ENCODE measurements at places on chromosomes 2 and 18.

DNA sequence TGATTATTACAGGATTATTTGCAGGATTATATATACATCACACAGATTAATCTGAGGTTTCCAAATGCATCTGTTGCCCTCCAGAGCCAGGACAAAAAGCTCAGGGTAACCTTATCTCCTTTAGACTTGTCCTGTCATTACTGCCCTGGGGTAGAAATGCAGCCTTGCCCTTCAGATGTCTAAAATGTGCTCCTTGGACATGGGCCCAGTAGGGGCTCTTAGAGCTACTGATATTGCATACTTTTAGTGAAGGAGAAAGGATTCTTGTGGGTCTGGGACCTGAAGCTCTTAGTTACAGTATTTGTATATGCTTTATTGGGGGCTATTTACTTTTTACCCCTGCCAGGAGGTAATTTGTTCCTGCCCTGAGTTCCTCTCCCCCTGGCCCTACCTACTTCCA, 56.1 kb downstream of the PRKRA start:
- no peak for DNase-seq

DNA sequence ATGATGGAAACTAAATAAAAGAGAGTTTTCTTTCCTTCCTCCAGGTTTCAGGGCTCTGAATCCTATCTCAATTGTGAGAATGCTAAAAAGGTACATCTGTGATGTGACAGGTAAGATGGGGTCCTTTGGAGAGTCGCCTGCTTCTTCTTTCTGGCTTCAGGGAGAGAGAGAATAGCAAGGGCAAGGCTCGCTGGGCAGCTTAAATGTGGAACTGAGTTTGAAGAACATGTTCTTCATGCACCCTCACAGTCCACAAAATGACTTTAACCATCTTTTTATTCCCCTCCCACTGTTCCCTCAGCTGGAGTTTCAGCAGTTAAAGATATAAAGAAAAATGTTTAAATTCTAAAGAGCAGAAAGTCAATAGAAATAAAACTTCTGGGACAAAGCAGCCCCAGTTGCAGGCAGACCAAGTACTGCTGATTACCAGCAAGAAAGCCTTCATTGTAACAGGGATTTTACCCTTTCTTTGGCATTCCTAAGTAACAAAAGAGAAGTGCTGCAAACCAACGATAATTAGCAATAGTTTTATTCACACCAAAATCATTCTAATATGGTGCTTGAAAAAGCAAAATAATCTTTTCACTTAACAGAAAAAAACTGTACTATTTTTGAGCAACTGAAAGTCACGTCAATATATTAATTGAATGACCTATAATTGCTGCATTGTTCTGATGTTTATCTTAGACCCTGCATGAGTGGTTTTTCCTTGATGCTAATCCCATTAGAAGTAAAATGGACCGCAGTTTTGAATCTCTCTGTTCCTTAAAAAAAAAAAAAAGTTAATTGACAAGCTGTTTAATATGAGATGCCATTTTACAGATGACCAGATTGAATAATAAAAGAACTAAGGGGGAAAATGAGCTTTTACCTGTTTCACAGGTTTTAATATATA, 61.5 kb downstream of the LRP2 start:
- no peak for DNase-seq

DNA sequence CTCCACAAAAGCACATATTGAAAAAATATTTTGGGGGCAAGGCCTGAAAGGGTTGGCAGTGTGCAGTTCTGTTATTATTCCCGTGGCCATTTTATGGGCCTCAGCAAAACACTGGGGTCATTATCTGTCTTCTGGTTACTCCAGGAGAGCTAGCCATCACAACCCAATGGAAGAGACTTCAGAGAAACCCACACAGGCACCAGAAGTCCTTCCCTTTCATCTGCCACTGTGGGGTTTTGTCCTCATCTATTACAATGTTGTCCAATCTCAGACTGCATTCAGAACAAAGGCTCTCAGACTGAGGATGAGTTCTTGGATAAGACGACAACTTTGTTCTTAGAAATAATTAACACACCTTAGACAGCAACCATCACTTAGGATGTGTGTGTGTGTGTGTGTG, 98.4 kb downstream of the PIEZO2 start:
- DNase-seq: no peak

GRCh38 chr18:48643262-48643661, 104.4 kb downstream of the CTIF start:
- DNase-seq: no peak

DNA sequence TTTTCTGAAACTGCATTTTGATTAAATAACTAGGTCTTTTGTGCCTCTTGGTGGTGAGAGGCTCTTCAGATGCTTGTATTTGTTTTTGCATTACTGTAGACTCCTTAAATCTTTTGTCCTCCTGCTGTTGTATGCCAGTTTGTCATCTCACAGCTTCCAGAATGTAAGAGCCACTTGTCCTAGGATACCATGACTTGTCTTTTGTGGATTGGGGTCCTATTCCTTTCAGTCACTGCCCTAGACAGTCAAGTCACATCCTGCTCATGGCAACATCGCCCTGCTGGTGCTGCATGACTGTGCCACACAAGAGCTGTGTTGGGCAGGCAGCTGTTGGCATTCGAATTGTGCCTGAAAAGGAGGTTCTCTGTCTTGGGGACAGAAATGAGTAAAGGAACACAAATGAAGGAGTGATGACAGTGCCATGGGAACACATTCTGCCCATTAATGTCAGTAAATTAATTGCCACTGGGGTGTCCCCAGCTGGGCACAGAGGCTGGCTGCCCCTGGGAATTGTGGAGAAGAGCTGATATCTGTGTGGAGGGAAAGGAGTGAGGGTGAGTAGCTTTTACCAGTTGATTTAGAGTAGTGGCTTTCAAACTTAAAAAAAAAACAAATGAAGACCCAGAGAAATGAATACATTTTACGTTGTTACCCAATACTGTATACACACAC, 140.3 kb downstream of the ARL6IP6 start:
- DNase-seq: no peak

DNA sequence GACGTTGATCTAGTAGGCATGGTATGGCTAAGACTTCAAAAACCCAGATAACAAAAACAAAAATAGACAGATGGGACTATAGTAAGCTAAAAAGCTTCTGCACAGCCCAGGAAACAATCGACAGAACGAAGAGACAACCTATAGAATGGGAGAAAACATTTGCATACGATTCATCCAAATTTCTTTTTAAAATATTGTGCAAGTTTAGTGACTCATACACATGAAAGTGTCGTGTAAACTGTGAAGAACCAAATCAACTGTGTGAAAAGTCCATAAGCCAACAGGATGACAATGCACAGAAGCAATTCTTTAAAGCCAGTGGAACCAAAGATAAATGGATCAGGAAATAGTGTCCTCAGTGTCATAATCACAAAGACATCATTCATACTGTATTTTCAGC, 671.1 kb downstream of the RNF144A start:
- no peak for DNase-seq

- DNase-seq: no peak
Measured at GRCh38 chr2:18833941-18834340, 244.6 kb upstream of the NT5C1B start.

Data from HL-60 (cell line).